Astrocyte (in vitro differentiated cells and primary cell): ENCODE measurements at places on chromosomes 2 and 18. TPM values are rescaled to one million over a fixed set of nuclear protein-coding genes. Genes with fewer than 3 reads are reported as not detected.

DNA sequence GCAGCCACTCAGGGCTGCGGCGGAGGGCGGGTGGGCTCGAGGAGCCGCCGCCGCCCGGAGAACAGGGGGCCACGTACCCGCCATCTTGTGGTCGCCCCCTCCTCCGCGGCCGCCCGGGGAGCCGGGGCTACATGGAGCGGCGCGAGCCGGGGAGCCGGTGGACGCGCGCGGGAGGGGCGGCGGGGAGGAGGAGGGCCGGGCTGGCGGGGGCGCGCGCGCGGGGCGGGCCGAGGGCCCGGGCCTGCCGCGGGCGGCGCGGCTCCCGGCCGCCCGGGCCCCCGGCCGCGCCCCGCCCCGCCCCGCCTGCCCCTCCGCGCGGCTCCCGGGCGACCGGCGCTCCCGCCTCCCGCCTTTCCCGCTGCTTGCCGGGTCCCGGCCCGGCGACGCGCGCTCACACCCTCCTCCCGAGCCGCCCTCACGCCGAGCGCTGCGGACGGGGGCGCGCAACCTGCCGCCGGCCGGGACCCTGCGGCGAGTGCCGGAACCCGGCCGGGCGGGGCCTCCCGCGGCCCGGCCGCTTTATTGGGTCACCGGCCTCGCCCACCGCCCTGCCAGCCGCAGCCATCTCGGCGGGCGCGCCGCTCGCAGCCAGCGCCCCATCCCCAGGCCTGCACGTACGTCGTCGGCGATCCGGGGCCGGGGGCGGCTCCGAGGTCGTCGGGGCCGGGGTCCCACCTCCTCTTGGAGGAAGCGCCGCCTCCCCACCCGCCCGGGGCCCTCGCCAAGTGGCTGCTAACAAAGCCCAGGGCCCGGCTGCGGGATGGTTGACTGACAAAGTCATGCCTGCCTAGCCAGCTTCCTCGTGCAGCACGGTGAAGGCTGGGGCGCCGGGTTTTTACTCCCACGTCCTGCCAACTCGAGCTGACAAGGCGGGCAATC lies at the start of gene PPP4R1:
Gene PPP4R1 (minus strand): TSS at position 159 of the 879 bp plus-strand sequence. CDS start 75 bp downstream, at position 84.
- DNase-seq: peak; percentile 55

DNA sequence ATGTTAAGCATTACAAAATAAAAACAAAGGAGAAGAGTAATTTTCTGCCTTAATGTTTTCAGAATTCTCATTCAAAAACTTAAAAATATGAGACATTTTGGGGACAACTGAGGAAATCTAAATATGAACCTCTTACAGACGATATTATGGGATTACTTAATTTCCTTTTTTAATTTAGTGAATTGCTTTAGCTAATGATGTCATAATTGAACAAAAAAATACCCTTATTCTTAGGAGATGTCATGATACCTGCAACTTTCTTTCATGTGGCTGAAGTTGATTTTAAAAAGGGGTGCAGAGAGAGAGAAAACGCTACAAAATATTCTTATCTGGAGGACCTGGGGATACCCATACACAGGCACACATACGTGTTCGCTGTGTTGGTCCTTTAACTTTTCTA lies 129.3 kb downstream of the ZNF521 start:
- DNase-seq: no peak

DNA sequence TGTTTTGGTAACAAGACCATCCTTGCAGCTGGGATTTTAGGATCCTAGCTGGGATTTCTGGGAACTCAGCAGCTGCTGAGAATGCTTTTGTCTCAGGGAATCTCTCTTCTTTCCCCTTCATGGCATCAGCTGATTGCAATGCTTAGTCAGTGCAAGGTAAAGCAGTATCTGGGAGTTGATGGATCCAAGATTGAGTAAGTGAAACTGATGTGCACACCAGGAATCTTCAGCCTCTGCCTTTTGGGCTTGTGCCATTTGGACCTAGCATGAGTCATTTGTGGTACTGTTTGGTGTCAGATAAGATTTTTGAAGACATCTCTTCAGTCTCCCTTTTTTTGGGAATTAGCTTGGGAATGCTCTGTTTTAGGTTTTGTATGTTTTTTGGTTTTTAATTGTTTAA lies 363.3 kb upstream of the TFPI start:
- DNase-seq: peak; percentile 55

GRCh38 chr2:45904946-45905631 lies 253.6 kb downstream of the PRKCE start:
- peak; percentile 25 for DNase-seq

- DNase-seq: no peak
Observed at GRCh38 chr2:82748653-82749052, 1710.4 kb downstream of the SUCLG1 start.

DNA sequence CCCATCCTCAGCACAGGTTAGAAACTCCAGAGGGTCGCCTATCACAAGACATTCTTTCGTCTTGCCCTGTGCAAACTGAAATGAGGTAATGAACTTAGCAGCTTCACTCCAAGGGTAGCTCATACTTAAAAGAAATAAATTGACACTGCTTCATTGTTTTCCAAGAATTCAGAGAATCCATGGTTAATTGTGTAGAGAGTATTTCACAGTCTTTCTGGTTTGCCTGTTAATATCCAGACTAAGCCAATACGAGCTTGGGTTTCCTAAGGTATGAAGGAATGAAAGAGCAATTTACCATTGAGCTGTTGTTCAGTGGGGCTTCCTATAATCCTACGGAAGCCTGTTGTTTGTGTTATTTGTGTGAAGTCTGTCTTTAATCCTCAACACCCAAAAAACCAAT lies 58.7 kb downstream of the FAM124B start:
- peak; percentile 15 for DNase-seq

- DNase-seq: no peak
Observed at GRCh38 chr2:190271783-190272456, 47.7 kb downstream of the HIBCH start.

GRCh38 chr2:143928613-143929012 lies 591.3 kb downstream of the ZEB2 start:
- no peak for DNase-seq

GRCh38 chr2:173696274-173696673 lies 268.9 kb downstream of the SP3 start:
- no peak for DNase-seq

DNA sequence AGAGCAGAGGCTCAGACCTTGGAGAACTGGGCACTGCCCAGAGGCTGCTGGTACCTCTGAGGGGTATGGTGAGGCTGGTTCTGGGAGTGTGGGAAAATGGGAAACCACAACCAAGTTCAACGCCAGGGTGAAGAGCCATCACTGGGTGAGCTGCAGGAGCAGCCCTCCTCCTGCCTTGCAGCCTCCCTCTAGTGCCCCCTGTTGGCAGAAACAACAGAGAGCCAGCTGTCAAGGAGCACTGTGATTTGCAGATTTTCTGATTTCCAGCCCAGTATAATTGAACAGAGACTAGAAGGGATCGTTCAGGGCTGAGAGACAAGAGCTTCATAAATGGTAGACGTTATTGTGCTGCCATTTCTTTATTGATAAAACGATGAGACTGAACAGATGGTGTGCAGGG lies 50.5 kb downstream of the MAPK4 start:
- DNase-seq: no peak

DNA sequence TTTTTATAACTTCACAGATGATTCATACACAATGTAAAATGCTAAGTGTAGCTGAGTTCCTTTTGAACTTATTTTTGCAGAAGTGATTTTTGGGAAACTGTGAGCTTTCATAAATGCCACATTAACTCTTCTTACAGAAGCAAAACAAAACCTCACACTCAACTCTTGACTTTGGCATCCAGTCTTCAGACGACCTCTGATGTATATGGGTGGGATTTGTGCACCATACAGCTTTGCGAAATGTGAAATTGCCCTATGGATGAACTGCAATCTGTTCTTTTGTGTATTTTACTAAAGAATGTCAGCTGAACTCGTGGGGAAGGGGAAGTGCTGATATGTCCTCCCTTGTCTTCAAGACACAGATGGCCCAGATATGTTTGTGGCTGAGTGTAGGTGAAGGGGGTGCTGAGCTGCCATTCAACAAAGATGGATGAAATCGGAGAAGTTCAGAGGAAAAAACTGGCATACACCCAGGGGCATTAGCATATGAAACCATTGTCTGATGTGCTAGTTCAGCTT lies 218.3 kb downstream of the PTGR3 start:
- DNase-seq: peak; percentile 39

DNA sequence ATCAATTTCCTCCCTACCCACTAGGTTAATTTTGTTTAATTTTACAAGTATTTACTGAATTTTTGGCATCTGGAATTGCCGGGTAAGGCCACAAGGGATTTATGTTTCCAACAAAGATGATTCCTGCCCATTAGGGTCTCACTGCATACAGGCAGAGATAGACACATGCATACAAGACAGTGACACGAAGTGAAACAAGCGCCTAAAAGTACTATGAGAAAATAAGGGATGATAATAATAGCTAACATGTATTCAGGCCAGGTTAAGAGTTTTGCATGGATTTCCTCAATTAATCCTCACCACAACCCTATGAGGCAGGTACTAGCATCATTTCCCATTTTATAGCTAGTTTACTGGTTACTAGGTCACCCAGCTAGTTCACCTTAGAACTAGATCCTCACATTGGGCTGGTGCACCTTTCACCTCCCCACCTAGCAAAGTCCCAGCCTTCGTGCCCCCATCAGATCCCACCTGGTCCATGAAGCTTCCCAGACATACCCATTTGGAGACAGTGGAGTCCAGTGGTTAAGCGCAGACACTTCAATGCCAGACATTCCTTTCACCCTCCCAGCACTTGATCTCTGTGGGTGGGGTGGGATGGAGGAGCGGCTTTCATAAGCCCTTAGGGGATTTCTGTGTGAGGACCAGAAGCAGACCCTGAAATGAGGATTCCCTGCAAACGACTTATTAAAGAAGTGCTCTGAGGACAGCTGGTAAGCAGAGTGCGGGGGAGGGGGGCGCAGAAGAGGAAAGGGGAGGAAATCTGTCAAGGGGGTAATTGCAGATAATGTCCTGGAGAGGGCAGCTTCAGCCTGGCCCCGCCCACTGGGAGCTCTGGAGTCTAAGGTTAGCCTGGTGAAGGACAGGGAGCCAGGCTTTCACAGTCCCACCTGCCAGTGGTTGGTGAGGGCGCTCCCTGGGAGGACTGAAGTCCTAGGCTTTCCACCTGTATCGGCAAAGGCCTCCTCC lies 5.8 kb upstream of the DGUOK start:
- no peak for DNase-seq

- DNase-seq: peak; percentile 82
Observed at GRCh38 chr2:220396287-220396686, 768.9 kb downstream of the SLC4A3 start.

DNA sequence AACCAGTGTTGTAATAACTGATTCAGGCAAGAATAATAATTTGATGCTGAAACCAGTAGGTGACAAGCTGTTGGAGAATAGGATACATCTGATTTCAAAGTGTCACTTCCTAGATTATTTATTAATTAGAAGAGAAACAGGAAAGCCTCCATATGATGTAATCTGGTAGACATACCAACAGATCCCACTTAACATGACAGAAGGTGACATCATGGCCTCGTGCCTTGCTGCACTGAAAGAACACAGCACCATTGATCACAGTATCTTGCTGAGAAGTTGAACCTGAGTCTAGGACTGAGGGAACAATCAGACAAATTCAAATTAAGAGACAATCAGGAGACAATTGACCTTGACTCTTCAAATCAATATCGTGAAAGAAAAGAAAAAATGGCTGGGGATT lies 131.6 kb upstream of the DLGAP1 start:
- DNase-seq: no peak

DNA sequence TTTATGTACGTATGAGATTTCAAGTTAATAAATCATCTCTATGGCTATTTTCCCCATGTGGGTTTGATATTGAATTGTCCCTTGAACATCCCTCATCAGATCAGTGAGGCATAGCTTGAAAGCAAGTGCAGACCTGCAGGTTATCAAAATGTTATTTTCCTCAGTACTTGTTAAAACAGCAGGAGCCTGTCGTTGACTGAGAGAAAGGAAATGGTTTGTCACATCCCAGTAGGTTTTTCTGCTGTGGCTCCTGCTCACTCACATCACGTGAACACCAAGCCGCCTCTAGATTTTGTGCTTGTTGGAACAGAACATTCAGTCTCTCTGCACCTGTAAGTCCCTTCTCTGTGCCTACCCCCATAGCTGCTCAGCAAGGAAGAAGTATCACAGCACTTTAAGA lies 340.3 kb downstream of the CELF4 start:
- DNase-seq: no peak

GRCh38 chr2:240933966-240934700 lies 28.0 kb downstream of the CROCC2 start:
- no peak for DNase-seq

- DNase-seq: no peak
Observed at GRCh38 chr2:44397447-44398175, 35.9 kb downstream of the CAMKMT start.

Gene CCDC148
- total RNA-seq: 1.4 and 2.4 TPM in 2 replicates

Gene DCDC2C
- total RNA-seq: not detected in 2 replicates

Gene CMPK2
- total RNA-seq: 32.5 and 38.6 TPM in 2 replicates

Gene B3GNT7
- 1.2 and 1.7 TPM in 2 replicates for total RNA-seq

Gene DLX2
- total RNA-seq: 2.1 and 2.2 TPM in 2 replicates

Gene ACMSD
- not detected in 2 replicates for total RNA-seq

Gene GAREM2
- 2.2 and 4.2 TPM in 2 replicates for total RNA-seq

Gene SERPINB4
- not detected in 2 replicates for total RNA-seq

Gene MAP3K19
- not detected in 2 replicates for total RNA-seq

Gene NYAP2
- total RNA-seq: 0.14 and 0.19 TPM in 2 replicates

Gene DNER
- total RNA-seq: 0.82 and 1.0 TPM in 2 replicates
